Effector memory CD8-positive, alpha-beta T cell (primary cell): ENCODE measurements at places on chromosomes 2 and 18.

GRCh38 chr2:199484927-199485326 lies 27.2 kb upstream of the SATB2 start:
- DNase-seq: no peak
- peaks cover 38% of the 10 kb centered on the region for H3K27me3 ChIP-seq
- no peaks in the 10 kb centered on the region for H3K4me1 ChIP-seq
- no peak overlapping the region for H3K27ac ChIP-seq
- H3K36me3 ChIP-seq: peaks cover 3% of the 10 kb centered on the region
- no peak overlapping the region for H3K4me3 ChIP-seq

DNA sequence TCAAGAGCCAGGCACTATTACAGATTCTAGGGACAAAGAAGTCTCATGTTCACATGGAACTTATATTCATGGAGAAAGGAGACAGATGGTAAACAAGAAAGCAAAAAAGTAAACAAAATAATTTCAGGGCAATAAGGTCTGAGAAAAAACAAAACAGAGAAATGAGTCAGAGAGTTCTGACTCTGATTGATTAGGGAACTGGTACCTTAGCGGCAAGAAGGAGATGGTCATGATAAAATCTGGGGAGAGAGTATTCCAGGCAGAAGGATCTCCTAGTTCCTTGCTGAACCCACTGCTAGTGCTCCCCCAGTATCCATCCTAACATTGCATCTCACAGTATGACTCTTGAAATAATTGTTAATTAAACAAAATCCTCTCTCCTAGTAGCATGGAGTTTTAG lies 161.8 kb upstream of the KLF7 start:
- no peak for DNase-seq
- no peaks in the 10 kb centered on the region for H3K27me3 ChIP-seq
- no peak overlapping the region for H3K27ac ChIP-seq
- H3K4me1 ChIP-seq: no peaks in the 10 kb centered on the region
- H3K4me3 ChIP-seq: no peak overlapping the region
- no peaks in the 10 kb centered on the region for H3K36me3 ChIP-seq

- no peak overlapping the region for H3K4me3 ChIP-seq
- H3K27ac ChIP-seq: no peak overlapping the region
- H3K27me3 ChIP-seq: peaks cover 15% of the 10 kb centered on the region
- no peak for DNase-seq
- no peaks in the 10 kb centered on the region for H3K36me3 ChIP-seq
- H3K4me1 ChIP-seq: no peaks in the 10 kb centered on the region
These were observed 154.1 kb downstream of the FHOD3 start for GRCh38 chr18:36451454-36452251.

DNA sequence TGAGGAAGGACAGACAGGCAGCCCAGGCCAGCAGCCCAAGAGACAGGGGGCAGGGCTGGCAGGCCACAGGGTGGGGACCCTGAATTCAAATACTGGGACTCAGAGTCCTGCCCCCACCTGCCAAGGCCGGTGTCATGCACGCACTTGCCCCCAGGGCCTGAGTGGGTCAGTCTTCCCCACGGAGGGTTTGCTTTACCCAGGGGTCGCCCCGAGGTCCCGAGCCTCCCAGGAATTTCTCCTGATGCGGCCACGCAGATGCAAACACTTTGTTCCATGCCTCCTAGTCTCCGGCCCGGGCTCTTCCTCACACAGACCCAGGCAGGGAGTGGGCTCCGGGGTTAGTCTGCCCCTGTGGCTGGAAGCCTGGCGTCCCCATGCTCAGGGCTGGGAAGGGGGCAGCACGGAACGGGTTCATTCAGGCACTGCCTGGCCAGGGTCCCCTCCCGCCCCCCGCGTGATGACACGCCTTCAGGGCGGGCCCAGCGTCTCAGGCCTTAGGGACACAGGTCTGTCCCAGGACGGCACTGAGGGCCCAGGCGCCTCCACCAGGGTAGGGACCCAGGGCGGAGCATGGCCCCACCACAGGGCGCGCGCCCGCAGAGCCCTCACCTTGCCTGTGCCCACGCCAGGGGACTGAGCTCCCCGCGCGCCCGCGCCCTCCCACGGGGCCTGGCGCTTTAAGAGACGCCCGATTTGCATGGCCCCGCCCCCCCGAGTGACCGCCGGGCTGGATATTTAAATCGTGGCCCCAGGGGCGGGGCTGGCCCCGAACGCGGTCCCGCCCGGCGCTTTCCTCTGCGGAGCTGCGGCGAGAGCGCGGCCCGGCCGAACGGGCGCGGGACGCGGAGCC lies at the start of gene SNED1:
Gene SNED1, plus strand, starts transcription at position 763 of the 850 bp plus-strand sequence. CDS start 220 bp downstream, outside the sequence.
- peak within 1 kb of the TSS; percentile 30 for H3K4me3 ChIP-seq
- H3K4me1 ChIP-seq: peaks cover 3% of the 10 kb centered on the region
- H3K27ac ChIP-seq: no peak within 1 kb of the TSS
- H3K27me3 ChIP-seq: peaks cover 35% of the 10 kb centered on the region

DNA sequence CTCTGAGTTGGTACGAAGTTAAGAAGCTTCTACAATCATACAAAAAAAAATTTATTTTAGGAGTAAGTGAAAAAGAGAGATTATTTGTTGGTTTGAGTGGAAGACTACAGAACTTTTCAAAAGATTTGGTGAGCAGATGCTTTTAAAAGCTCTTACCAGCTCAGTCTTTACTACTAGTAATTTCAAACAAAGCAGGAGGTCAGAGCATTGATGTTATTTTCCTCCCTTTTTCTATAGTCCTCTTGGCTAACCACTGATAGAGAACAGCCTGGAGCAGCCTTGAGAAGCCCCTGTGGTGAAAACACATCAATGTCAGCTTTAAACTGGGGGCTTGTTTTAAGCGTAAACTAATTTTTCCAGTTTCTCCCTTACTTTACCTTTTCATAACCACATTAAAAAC lies 559.3 kb upstream of the CDH2 start:
- H3K4me1 ChIP-seq: no peaks in the 10 kb centered on the region
- DNase-seq: no peak
- no peak overlapping the region for H3K27ac ChIP-seq
- no peaks in the 10 kb centered on the region for H3K27me3 ChIP-seq
- no peaks in the 10 kb centered on the region for H3K36me3 ChIP-seq

- H3K4me1 ChIP-seq: no peaks in the 10 kb centered on the region
- H3K27me3 ChIP-seq: peaks cover 6% of the 10 kb centered on the region
- H3K36me3 ChIP-seq: no peaks in the 10 kb centered on the region
- no peak for DNase-seq
These were observed 301.9 kb upstream of the MYT1L start for GRCh38 chr2:2633017-2633416.

- H3K27ac ChIP-seq: no peak overlapping the region
- no peaks in the 10 kb centered on the region for H3K36me3 ChIP-seq
- DNase-seq: no peak
These were observed 115.4 kb downstream of the CCDC85A start for GRCh38 chr2:56299171-56299691.

DNA sequence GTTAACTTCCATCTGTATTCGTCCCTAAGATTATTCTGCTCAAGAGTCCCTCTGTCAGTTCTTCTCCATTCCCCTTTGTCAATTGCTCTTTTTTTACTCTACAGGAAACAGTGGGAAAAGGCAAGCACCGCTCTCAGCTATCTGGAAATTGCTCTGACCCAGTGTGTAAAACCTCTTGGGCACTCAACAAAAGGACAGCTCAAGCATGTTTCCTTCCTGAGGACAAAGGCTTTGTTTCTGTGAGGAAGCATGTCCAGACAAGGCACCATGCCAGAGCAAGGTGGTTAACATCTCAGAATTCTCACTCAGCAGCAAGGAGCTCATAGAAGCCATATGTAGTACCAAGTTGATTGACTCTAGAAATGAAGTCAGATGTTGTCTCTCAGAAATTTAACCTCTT lies 735.6 kb downstream of the TSN start:
- no peaks in the 10 kb centered on the region for H3K27me3 ChIP-seq
- DNase-seq: no peak
- H3K4me1 ChIP-seq: no peaks in the 10 kb centered on the region

DNA sequence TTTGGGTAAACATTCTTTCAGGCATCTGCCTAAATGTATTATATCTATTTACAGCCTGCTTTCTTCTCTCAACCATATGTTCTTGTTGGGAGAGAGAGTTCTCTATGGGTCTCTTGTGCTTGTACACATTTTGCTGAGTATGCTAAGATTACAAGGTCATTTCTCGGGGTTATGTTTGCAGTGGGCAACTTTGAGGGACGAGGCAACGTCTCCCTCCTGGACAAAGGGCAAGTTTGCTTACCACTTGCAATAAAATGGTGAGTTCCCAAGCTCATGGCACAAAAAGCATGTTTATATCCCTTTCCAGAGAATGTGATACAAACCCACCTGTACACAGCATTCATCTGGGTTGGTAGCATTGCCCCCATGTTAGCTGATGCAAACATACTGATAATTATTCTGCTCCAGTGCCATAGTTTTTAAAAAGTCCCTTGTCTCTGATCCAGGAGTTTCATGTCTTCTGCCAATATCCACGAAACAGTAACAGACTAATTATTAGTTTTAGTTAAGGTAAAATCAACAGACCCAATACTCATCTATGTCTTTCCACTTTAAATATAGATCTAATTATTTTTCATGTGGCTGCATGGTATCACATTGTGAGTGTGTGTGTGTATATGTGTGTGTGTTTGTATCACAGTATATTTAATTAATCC lies 84.2 kb upstream of the MAPK4 start:
- H3K4me1 ChIP-seq: no peaks in the 10 kb centered on the region
- H3K27ac ChIP-seq: no peak overlapping the region
- DNase-seq: no peak
- peaks cover 40% of the 10 kb centered on the region for H3K27me3 ChIP-seq
